Tibial artery (tissue), 4 donors: ENCODE measurements at places on chromosomes 7 and 10.

DNA sequence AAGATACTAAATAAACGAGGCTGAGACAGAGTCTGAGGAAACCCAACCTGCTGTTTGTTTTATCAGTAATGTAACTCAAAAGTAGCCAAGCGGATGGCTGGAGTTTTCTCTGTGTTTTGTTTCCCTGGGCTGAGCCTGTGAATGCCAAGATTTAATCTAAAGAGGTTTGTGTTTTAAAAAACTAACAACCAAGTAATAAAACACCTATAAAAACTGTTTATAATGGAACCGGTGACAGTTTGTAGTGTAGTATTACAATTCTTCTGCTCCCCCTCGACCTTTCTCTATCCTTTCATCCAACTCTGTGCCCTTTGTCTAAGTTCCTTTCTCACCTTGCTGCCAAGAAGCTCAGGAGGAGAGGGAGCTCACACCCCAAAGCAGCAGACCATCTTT lies 2.6 kb upstream of the KAT6B start:
- DNase-seq, result no peak

- no peak for DNase-seq
Measured at GRCh38 chr7:6376820-6377219, 70.9 kb downstream of the DAGLB start.

- no peak for DNase-seq
Measured at GRCh38 chr7:31214751-31215150, 125.8 kb downstream of the NEUROD6 start.

GRCh38 chr7:37344886-37345579 lies 103.6 kb downstream of the ELMO1 start:
- no peak for DNase-seq

- no peak for DNase-seq
Measured at GRCh38 chr7:55155351-55156117, 136.7 kb downstream of the EGFR start.

DNA sequence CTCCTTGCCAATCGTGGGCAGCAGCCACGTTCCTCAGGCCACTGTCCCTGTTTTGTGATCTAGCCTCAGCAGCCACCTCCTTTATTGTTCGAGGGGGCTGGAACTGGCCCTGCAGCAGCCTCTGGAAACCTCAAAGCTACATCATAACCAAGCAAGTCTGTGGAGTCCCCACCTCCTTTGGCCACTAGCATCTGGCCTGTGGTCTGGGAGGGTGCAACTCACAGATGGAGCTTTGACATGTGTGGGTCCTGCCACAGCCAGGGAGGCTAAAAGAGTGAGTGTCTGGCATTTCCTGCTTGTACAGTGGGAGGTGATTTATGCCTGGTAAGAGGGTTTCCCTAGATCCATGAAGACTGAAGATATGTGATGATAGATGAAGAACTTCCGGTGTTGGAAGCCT lies 32.3 kb upstream of the NUB1 start:
- DNase-seq, result no peak

- no peak for DNase-seq
Measured at GRCh38 chr7:128427289-128427891, 17.6 kb upstream of the IMPDH1 start.

GRCh38 chr10:34089253-34089652 lies 725.8 kb downstream of the PARD3 start:
- no peak for DNase-seq

GRCh38 chr10:105679781-105680180 lies 1038.7 kb downstream of the SORCS3 start:
- DNase-seq, result no peak

- DNase-seq, result no peak
Measured at GRCh38 chr10:20963056-20963455, 65.9 kb upstream of the NEBL start.

- no peak for DNase-seq
Measured at GRCh38 chr10:79082035-79082373, 13.2 kb downstream of the ZMIZ1 start.

DNA sequence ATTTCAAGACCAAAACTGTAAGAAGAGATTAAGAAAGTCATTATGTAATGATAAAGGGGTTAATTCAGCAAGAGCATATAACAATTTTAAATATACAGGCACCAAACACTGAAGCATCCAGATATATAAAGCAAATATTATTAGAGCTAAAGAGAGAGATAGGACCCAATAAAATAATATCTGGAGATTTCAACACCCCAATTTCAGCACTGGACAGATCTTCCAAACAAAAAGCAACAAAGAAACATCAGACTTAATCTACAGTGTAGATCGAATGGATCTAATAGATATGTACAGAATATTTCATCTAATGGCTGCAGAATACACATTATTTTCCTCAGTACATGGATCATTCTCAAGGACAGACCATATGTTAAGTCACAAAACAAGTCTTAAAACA lies 151.3 kb downstream of the COBL start:
- no peak for DNase-seq

- DNase-seq, result no peak
Measured at GRCh38 chr10:110600487-110601101, 33.1 kb downstream of the SMC3 start.

DNA sequence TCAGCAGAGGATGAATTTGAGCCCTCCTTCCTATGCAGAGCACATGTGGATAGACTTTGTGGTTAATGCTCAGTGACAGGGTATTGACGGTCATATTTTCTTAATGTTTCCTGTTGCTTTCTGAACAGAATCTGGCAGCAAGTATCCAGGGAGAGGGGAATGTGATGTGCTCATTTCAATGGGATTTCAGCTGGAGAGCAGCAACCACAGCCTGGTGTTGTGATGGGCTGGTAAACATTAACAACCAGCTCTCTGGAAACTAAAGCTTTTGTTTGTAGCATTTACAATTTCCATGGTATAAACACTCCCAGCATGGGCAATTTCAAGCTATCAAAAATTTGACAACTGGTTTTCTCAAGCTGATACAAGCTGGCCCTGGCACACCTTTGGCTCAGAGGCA lies 215.9 kb downstream of the SH2D4B start:
- DNase-seq, result no peak

- DNase-seq, result no peak
Measured at GRCh38 chr10:49207936-49208487, 19.8 kb upstream of the TMEM273 start.

GRCh38 chr10:101818872-101819633 lies 809 bp upstream of the OGA start:
- no peak for DNase-seq

GRCh38 chr10:63467841-63468240 lies 2.1 kb upstream of the JMJD1C start:
- DNase-seq, result no peak

- no peak for DNase-seq
Measured at GRCh38 chr7:51121931-51122425, 194.6 kb downstream of the COBL start.

GRCh38 chr10:62384057-62384446 lies 9.9 kb downstream of the ZNF365 start:
- no peak for DNase-seq

GRCh38 chr10:83849150-83849549 lies 290.2 kb upstream of the GHITM start:
- no peak for DNase-seq

- DNase-seq, result no peak
Measured at GRCh38 chr10:93095225-93095624, 21.5 kb downstream of the CYP26A1 start.

GRCh38 chr10:79106256-79107050 lies 37.7 kb downstream of the ZMIZ1 start:
- no peak for DNase-seq

GRCh38 chr10:71028066-71028465 lies 139.7 kb upstream of the PCBD1 start:
- DNase-seq, result no peak

- DNase-seq, result no peak
Measured at GRCh38 chr7:29878081-29878688, 71.9 kb downstream of the WIPF3 start.
